Umbilical cord (tissue), 2 donors: ENCODE measurements at places on chromosomes 6 and 20. TPM values are rescaled to one million over a fixed set of nuclear protein-coding genes. Genes with fewer than 3 reads are reported as not detected.

Gene MAK
- 2.2 TPM for total RNA-seq

Gene ARFGEF3
- 4.6 TPM for total RNA-seq

Gene SOX18
- total RNA-seq = 8.7 TPM

Gene LGSN
- total RNA-seq = 4.1 TPM

DNA sequence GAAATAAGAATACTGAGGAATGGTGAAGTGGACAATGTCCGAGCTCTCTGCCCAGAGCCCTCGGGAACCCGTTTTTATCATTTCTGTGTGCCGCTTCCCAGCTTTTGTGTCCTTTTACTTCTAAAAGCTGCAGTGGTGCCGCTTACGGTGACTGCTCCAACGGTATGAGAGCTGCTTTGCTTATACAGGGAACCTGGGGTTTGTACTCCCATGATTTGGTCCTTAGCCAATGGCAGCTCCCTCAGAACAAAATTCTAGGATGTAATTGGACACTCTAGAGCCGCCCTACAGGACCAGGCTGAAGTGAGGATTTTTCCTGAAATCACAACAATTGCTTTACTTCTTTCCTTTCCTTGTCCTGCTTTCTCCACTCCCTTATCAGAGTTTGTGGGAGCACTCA, 24.2 kb upstream of the PCSK2 start:
- DNase-seq = no peak

- DNase-seq = no peak
These were observed 38.3 kb downstream of the FAM120B start for GRCh38 chr6:170344631-170345576.

DNA sequence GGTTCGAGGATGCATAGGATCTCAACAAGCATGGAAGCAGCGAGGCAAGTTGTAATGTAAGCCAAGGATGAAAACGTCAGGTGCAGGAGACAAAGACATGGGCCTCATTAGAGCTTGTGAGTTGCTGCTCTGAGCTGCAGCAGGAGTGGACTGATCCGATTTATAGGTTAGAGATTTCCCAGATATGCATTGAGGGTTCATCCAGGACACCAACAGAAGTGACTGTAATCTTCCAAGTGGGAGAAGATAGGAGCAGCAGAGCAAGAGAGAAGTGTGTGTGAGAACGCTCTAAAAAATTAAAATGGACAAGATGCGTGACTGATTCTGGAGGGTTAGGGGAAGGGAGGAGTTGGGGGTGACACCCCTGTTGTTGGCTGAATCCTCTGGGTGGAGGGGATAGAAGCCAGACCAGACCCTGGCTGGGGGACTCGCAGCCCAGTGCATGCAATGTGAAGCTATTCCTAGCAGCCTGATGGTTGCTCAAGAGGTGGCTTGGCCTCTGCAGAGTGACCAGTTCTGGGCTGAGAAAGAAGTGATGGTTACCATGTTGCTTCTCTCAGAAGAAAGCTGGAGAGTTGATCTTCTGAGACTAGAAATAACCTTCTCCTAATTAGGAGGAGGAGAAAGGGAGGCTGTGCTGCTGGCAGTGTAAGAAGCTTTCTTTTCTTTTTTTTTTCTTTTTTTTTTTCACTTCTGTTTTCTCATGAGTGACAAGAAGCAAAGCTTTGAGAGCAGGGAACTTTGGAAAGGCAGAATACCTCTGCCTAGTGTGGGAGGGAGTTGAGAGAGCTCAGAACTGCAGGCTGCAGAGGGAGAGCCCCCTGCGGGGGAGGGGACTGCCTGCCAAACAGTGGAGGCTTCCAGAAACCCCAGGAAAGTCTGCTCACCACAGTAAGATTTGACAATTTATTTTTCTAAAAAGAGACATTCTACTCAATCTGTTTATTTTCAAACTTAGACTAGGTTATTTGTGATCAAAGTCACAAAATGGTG, 116.9 kb downstream of the SLX4IP start:
- DNase-seq = peak; percentile 33

- DNase-seq = no peak
These were observed 60.7 kb upstream of the RNF24 start for GRCh38 chr20:4076033-4076432.

GRCh38 chr20:24411003-24411833, 58.2 kb upstream of the SYNDIG1 start:
- DNase-seq = no peak

GRCh38 chr20:20366876-20367574, 879 bp upstream of the INSM1 start:
- no peak for DNase-seq

GRCh38 chr6:143293523-143293922, 157.0 kb downstream of the ADAT2 start:
- no peak for DNase-seq
